ENCODE measurements at places on chromosomes 5 and 9.

- no peak for DNase-seq
These were observed 12.1 kb downstream of the TMEM245 start for GRCh38 chr9:109107402-109108240.

DNA sequence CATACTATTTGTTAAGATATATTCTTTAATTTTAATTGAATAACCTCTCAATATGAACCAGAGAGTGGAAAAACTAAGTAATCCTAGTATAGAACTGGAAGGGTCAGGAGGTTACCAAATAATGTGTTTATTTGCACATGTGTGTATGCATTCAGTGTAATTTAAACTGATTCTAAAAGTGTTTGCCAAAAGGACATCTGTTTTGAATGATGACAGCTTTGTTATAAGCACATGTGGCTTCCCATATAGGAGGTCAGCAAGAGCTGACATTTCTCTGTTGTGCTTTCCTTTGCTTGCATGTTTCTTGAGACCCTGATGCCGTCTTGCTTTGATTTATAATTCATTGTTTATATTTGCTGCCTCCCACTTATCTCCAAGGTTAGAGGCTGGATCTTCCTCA lies 383.4 kb downstream of the BRINP1 start:
- DNase-seq, result no peak

DNA sequence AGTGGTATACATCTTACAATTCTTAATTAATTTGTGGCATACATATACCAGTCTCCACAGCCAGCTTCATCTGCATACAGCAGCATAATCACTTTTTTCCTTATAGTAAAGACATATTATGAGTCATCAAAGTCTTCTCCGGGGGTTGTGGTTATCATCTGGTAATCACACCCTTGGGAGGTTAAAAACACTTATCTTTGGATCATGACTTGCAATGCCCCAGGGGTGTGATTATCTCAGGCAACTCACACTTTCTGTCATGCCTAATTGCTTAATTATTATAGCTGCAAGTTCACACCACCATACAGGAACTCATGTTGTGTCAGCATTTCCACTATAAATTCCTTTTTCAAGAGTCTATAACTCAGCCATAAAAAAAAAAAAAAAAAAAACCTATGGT lies 218.4 kb downstream of the ANXA1 start:
- DNase-seq, result no peak

DNA sequence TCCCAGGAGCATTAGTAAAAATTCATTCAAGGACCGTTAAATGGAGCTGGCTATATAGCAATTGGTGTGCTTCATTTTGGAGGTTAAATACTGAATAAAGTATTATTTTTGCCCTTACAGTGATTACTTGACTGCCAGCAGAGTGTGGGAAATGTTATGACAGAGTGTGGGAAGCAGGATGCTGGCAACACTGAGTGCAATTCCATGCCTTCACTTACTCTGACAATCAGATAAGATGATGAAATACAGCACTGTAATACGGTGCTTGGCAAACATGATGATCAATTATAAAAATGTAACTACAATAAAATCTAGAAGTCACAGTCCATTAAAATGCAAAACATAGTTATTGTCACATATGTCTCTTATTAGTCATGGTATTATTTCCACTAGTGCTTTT lies 651.3 kb downstream of the PTPRD start:
- DNase-seq, result no peak

- DNase-seq, result no peak
These were observed 23.7 kb upstream of the ANKH start for GRCh38 chr5:14895301-14895700.

- no peak for DNase-seq
These were observed 98.8 kb upstream of the KLF4 start for GRCh38 chr9:107588393-107588792.

DNA sequence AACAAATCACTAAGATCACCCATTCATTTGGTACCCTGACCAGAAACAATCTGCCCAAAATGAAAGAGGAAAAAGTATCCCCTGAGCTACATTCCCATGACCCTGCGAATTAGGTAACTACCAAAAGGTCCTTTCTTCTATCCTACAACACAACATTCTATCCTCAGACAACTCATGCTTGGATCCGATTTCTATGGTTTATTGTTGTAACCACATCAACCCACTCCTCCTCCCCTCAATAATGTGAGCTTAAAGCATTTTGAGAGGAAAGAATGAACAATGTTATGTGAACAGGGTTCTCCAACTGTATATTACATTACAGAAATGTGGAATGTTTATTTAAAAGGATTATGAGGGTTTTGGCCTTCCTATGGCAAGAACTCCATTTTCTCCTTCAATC lies 4.0 kb downstream of the SLC35D2 start:
- DNase-seq, result no peak

GRCh38 chr5:113035096-113035495 lies 58.5 kb downstream of the DCP2 start:
- DNase-seq, result no peak

DNA sequence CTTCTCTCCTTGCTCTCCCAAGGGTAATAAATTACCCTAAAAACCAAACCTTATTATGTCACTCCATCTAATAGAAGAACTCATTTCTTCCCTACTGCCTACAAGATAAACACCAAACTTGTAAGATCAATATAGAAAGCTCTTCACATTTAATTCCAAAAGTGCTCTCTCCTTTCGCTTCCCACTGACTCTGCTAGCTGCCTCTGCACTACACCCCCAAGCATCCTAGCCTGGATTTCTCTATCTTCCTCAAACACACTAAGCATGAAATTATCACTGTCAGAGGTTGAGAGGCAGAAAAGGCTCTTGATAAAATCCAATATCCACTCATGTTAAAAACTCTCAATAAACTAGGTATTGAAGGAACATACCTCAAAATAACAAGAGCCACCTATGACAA lies 162.4 kb downstream of the KCNN2 start:
- no peak for DNase-seq

DNA sequence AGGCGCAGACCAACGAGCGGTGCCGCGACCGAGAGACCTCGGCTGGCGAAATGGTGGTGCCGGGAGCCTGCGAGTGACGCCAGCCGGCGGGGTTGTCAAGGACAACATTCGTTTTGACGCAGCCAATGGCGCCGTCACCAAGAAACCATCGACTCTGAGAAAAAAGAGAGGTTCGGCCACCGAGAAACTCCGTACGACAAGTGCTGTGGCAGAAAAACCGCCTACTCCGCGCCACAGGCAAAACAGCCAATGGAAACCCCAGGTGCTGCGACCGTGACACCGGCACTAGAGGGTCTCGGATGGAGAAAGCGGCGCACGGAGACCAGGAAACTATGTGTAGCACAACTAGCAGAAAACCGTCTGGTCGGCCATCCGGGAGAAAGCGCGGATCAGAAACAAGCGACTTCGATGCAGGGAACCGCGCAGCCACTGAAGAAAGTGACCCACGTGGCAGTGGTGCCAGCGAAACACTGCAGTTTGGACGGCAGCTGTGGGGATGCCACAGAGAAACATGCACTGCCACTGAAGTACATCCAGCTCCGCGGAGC lies 88.8 kb downstream of the ANXA2R start:
- DNase-seq, result peak; percentile 45

DNA sequence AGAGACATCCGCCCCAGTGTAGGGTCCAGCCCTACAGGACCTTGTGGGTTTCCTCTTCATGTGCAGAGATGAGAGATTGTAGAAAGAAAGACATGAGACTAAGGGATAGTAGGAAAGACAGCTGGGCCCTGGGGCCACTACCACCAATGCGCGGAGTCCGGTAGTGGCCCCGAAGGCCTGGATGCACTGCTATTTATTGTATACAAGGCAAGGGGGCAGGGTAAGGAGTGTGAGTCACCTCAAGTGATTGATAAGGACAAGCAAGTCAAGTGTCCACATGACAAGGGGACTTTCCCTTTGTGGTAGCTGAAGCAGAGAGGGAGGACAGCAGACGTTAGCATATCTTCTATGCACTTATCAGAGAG lies 6.2 kb upstream of the TMEM141 start:
- DNase-seq, result no peak

- DNase-seq, result no peak
These were observed 104.5 kb upstream of the LHFPL2 start for GRCh38 chr5:78753093-78753531.

GRCh38 chr5:37717613-37718431 lies 122.0 kb downstream of the GDNF start:
- DNase-seq, result no peak

GRCh38 chr5:14367364-14367763 lies 214.2 kb upstream of the OTULINL start:
- DNase-seq, result no peak
